ENCODE measurements at places on chromosomes 13 and 19.

DNA sequence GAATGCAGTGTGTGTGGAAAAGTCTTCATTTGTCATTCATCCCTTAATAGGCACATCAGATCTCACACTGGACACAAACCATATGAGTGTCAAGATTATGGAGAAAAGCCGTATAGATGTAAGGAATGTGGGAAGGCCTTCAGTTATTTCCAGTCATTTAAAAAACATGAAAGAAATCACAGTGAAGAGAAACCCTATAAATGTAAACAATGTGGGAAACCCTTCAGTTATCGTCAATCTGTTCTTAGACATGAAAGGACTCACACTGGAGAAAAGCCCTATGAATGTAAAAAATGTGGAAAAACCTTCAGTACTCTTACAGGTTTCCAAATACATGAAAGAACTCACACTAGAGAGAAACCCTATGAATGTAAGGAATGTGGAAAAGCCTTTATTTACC lies 45.3 kb downstream of the ZNF136 start:
- DNase-seq = no peak

GRCh38 chr13:75581874-75582640 lies 32.5 kb downstream of the UCHL3 start:
- DNase-seq = no peak

- no peak for DNase-seq
Observed at GRCh38 chr19:18443406-18443805, 5.5 kb upstream of the ISYNA1 start.

DNA sequence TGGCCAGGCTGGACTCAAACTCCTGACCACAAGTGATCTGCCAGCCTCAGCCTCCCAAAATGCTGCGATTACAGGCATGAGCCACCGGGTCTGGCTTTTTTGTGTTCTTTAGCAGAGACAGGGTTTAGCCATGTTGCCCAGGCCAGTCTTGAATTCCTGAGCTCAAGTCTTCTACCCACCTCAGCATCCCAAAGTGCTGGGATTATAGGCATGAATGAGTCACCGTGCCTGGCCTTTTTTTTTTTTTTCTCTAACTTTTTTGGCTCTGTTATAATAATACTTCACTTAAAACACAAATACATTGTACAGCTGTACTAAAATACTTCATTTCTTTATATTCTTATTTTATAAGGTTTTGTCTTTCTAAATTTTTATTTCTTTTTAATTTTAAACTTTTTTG lies 599.5 kb upstream of the PCDH9 start:
- DNase-seq = no peak

DNA sequence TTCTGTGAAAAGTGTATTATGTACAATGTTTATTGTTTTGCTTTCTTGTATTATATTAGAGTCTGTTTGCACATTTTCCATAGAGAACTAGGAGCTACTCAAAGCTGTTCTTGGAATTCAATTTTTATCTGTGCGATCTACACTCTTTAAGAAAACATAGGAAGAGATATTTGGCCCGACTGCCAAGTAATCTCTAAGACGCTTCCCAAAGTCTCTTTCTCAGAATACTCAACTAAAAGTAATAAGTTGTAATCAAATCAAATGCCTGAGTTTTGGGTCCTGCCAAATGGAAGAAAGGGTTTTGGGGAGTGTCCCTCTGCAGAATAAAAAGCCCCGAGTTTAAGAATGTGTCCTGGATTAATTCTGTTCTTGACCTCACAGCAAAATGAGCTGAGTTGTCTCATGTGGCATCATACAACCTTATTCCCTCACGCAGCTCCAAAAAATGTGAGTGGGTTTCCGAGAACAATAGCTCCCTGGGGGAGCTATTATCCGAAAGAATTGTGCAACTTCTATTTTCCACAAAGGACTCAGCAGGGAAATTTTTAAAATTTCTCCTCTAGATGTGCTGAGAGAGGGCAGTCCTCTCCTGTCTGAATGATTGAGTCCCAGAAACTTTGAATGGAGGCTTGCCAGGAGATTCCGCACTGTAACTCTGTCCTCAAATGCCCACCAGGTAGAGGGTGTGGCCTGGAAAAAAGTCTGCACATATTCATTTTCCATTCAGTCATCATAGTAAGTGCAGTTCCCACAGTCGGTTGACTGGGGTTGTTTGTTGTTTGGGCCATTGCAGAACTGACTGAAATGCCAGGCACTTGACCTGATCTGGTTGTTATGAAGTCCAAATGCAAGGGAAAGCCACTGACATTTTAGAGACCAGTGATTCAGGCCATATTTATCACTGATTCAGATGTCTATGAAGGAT lies 280.0 kb upstream of the SOX21 start:
- no peak for DNase-seq

- no peak for DNase-seq
Observed at GRCh38 chr13:50942630-50943311, 33.2 kb downstream of the RNASEH2B start.

DNA sequence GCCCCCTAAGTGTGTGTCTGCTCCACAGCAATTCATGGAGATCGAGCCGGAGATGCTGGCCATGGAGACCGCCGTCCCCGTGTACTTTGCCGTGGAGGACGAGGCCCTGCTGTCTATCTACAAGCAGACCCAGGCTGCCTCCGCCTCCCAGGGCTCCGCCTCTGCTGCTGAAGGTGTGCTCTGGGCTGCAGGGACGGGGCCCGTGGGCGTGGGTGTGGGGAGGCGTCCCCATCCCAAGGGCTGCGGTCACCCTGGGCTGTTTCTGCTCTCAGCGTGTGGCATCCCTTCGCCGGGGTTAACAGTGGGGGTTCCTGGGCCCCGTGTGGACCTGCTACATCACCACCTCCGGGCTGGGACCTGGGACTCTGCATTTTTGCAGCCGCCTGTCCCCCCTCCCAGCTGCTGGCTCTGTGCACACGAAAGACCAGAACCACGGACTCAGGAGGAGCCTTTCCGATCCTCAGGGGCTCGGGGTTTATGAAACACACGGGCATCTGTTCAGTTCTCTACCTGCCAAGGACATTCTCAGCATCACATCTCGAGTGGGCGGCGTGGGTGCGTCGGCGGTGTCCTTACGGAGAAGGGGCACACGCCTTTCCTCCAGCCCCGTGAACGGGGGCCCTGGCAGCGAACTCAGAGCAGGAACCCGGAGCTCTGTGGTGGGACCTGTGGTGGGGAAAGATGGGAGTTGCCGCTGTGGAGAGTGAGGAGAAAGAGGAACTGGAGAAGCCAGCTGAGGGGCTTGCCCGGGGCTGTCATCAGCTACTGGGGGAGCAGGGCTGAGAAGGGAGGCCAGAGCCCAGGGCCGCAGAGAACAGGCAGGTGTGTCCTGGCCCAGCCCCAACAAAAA lies 7.8 kb downstream of the NCLN start:
- DNase-seq = no peak

DNA sequence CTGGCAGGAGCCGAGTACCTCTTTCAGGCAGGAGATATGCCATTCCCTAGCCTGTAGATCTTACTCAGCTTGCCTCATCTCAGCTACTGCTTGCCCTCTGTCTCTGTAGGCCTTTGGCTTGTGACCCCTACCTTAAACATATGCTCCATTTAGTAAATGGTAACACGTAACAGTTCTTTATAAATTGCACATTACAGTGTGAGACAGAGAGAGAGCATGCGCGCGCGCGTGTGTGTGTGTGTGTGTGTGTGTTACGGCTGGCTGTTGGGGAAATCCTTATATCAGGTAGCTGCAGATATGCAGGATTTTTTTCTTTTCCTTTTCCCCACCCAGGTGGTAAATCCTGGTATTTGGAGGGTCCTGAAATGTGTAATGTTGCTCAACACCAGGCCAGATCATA lies 4.2 kb downstream of the SPINT2 start:
- no peak for DNase-seq

- DNase-seq = no peak
Observed at GRCh38 chr19:5487222-5487621, 32.0 kb downstream of the ZNRF4 start.

DNA sequence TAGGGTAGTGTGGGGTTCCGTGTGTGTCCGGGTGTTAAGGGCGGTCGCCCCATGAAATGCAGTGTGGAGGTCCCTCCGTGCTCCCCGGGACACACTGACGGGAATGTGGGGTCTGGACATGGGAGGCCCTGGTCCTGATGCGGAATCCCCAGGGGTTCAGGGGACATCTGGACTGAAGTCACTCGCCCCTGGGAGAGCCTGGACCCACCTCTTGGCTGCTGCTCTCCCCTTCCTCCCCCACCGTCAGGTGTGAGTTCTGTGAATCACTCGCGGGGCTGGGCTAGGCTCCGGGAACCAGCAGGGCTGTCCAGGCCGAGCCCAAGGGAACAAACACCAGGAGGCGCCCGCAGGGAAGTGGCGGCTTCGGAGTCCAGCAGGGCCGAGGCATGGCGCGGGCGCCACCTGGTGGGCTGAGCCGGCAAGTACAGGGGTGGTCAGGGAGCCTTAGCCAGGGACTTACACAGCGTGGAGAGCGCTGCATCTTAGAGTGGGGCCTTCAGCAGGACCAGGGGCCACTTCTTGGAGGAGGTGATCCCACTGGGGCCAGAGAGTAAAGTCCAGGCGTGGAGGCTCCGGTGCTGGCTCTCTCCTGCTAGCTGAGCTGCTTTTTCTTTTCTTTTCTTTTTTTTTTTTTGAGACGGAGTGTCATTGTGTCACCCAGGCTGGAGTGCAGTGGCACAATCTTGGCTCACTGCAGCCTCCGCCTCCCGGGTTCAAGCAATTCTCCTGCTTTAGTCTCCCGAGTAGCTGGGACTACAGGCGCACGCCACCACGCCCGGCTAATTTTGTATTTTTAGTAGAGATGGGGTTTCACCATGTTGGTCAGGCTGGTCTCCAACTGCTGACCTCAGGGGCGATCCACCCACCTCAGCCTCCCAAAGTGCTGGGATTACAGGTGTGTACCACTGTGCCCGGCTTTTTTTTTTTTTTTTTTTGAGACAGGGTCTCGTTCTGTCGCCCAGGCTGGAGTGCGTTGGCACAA lies 20.1 kb downstream of the WTIP start:
- peak; percentile 79 for DNase-seq

DNA sequence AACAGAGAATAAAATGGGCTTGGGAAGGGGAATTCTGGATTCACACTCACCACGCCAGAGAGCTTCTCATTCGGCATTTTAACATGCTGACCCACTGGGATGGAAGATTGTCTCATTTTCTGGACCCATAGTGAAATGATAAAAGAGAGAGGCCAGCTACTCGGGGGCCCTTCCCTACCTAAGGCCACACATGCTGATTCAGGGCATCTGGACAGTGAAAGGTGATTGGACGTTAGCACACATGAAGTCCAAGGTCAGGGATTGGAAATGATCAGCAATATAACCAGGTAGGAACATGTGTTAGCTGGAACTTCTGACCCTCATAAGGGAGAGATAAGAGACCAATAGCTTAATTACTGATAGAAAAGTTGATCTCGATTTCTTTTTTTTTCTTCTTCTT lies 183.7 kb downstream of the NUFIP1 start:
- no peak for DNase-seq

Measured in C1 segment of cervical spinal cord (tissue), 14 donors.